ENCODE measurements at places on chromosomes 7 and 10.

GRCh38 chr10:21398563-21399231 is 126.8 kb downstream of the SKIDA1 start:
- DNase-seq = no peak

GRCh38 chr7:98982686-98983085 is 104.4 kb downstream of the TRRAP start:
- DNase-seq = no peak

DNA sequence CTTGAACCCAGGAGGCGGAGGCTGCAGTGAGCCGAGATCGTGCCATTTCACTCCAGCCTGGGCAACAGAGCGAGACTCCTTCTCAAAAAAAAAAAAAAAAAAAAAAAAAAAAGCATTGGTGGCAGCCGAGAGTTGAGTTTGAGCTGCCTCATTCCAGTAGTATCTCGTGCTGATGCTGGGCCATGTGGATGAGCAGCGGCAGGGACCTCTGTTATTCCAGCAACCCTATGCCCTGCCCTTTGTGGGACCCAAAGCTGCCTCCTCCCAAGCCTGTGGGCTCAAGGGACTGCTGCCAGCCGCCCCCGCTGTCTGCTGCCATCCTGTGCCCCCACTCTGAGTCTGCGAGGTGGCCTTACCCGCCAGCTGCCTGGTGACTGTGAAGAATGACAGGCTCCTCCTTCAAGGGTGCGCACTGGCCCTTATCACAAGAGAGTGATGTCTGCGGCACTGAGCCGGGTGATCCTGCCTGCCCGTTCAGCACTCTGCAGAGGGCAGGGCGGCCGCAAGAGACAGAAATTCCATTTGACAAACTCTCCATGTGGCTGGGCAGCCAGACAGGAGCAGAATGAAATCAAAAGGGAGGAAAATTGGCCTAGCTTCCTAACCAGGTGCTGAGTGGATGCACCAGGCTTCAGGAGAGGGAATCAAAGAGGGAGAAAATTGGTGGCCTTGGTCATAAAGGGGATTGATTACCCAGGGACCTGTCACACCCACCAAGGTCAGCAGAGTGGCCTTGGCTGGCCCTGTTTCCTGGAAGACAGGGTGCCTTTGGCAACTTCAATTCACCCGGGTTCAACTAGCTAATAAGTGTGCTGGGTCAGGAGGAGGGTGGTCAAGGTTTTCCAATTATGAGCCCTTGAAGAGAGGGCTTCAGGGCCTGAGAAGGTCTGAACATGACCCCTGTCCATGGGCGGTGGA is 65.3 kb upstream of the ZMIZ1 start:
- DNase-seq = no peak

GRCh38 chr7:32204361-32205018 is 134.3 kb upstream of the PDE1C start:
- no peak for DNase-seq

GRCh38 chr7:24827589-24827988 is 70.3 kb upstream of the GSDME start:
- no peak for DNase-seq

- DNase-seq = no peak
Observed at GRCh38 chr7:141738592-141739013, 445 bp downstream of the SSBP1 start.

DNA sequence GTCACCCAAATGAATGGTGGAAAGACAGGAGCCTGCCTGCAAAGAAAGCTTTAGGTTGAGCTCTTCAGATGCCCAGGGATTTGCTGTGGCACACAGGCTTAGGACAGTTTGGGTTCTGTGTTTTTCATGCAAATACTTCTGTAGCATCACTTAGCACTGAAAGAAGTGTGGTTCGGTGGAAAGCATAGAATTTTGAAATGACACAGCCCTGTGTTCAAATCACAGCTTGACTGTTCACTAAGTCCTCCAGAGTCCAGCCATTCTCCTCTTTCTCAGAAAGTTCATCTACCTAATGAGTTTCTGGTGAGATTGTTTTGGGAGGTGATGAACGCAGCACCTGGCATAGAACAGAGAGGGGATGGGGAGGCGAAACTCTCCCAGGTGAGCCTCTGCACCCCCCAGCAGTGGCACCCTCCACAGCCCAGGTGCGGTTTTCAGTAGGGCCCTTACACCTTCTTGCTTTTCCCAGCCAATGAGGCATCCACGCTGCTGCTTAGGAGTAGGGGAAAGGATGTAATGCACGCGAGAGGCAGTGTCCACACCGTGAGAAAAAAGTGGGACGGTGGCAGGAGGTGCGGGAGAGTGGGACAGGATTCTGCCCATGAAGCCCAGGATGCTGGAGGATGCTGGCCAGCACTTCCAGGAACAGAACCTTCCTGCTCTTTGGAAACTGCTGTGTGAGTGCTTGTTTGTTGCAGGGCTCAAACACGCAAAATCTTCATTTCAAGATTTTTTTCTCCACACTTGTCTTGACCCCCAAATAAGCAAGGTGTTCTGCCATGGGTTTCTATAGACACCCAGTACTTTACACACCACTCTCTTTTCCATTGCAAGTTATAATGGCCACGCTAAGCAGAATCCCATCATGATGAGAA is 11.6 kb downstream of the EN2 start:
- DNase-seq = no peak

GRCh38 chr7:2011266-2012043 is 221.3 kb downstream of the MAD1L1 start:
- DNase-seq = no peak

DNA sequence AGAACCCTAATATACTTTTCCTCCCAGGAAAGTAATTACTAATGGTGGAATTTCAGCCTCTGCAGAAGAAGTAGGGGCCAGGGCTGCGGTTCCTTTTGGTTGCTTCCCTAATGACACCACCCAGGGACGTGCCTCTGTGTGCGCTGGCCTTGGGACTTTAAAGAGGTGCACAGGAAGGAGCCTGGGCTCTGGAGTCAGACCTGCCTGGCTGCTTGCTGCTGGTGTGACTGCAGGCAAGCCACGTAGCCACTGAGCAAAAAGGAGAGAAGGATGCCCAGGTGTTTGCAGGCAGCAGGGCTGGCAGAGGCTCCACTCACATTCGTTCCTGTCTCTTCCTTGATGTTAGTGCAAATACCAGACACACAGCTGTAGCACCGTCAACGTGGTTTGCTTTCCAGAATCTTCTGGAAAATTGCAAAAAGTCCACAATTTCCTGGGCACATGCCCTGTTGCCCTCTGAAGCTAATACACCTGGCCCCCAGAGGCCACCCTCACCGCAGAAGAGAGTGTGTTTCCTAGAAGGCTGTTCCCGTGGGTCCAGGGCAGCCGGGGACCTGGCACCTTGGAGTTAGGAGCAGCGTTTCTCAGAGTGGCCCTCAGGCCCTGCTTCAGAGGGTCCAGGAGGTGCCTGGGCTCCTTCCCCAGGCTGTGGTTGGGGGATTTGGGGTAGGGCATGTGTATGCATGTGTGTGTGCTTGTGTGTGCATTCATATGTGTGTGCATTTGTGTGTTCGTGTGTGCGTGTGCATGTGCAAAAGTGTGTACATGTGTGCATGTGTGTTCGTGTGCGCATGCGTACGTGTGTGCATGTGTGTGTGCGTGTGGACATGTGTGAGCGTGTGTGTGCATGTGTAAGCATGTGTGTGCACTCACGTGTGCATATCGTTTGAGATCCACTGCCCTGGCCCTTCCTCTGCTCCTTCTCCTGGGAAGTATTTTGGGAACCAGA is 12.8 kb upstream of the PRKAG2 start:
- DNase-seq = no peak

GRCh38 chr7:127897704-127898454 is 133.4 kb downstream of the LRRC4 start:
- DNase-seq = no peak

DNA sequence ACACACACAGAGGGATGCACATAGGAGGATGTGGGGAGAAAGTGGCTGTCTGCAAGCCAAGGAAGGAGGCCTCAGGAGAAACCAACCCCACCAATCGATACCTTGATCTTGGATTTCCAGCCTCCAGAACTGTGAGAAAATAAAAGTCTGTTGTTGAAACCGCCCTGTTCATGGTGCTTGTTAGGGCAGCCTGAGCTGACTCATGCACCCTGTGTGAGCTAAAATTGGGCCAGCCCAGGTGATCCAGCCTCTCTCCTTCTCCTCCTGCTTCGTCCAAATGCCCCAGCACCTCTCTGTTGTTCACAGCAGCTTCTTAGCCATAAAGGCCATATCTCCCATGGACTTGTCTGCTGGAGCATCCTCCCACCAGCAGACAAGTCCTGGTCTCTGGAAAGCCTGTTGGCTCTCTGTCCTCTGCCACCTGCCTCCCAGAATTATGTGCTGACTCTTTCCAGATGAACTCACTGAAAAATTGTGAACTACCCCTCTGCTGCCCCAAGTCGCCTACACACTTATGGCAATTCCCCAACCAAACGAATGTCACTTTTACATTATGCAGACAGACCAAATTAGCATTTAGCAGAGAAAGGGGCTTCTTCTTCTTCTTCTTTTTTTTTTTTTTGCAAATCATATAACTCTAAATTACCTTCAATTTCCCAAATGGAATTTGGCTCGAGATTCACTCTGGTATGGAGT is 30.2 kb upstream of the CARD11 start:
- DNase-seq = no peak

- no peak for DNase-seq
Observed at GRCh38 chr7:389911-390601, 100.1 kb downstream of the FOXL3 start.

GRCh38 chr7:64997927-64998391 is 7.1 kb upstream of the ZNF117 start:
- DNase-seq = no peak
